NCI-H748 treated with DMSO at 0.1 percent for 48 hours (cell line): ENCODE measurements at places on chromosomes 4 and X.
A peak's percentile ranks its signal among the peaks of the same experiment; 100 is the strongest.

DNA sequence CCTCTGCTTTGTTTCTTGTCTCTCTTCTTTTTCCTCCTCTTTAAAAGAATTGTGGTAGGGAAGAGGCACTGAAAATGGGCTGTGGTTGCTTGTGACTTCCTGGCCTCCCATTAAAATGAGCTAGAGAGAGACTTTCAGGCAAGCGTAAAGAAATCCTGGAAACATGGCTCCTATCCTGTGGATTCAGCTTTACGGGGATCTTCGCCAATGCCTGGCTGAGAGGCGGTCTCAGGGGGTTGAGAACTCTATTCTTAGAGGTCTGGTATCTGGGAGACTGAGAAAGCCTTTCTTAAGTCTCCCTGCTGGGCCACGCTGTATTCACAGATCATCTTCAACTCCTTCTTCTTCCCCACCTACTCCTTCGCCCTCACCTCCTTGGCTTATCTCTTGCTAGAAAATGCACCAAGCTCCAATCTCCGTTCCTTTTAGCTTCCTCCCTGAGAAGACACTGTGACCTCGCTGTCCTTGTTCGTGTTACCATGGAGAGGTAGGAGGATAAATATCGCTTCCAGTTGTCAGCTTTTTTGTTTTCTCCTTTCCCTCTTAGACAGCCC, 542 bp upstream of the KLF8 start:
- DNase-seq, result no peak

GRCh38 chr4:11605597-11605996, 176.9 kb upstream of the HS3ST1 start:
- no peak for DNase-seq

- DNase-seq, result no peak
Observed at GRCh38 chrX:130184857-130185256, 13.1 kb downstream of the RAB33A start.

DNA sequence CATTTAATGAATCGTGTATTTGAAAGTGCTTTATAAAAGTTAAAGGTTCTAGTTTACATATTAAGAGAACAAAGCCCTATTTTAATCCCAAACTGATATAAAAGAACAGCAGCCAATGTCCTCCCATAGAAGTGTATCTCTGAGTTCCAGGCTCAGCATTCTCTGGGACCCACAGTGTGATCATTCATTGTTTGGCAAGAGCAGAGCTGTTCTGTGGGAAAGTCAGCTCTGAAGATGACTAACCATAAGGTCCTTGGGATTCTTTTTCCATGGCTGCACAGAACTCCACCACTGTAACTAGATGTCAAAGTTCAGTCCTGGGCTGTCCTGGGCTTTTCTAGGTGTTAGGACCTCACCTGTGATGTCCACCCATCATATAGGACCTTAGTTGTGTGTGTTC, 157.0 kb upstream of the TLL1 start:
- no peak for DNase-seq

GRCh38 chr4:32689518-32689917, 1969.3 kb downstream of the PCDH7 start:
- no peak for DNase-seq

DNA sequence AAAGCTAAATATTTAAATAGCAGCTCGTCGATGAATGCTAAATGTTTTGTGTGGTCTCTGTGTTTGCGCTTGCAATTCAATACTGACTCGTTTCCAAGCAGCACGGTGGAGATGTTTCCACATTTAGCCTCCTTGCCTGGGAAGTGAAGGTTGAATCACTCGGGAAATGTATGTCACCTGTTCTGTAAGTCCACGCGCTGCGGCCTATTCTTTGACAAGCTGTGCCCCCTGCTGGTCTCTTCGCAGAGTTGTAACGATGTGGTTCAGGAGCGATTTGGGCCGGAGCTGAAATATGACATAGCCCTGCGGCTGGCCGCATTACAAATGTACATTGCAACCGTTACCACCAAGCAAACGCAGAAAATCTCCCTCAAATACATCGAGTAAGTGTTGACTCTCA, 89.6 kb upstream of the PRPS2 start:
- peak; percentile 86 for DNase-seq

DNA sequence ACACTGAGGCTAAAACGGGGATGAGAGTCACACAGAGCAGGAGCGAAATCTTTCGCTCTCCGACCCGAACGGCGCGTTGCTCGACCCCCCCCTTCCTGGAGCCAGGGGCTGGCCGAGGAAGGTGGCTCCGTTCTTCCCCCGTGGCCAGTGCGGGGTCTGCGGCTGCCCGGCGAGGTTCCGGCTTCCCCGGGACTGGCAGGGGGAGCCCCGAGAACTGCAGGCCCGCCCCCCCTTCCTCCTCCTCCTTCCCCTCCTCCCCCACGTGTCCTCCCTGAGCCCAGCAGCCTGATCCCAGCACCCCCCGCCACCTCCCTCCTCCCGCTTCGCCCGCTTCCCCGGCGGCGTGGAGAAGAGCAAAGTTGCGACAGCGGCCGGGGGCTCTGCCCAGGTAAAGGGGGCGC, 2.4 kb upstream of the BCORL1 start:
- no peak for DNase-seq

- DNase-seq, result peak; percentile 0
Observed at GRCh38 chr4:61896634-61897033, 696.5 kb downstream of the ADGRL3 start.

GRCh38 chr4:56762484-56763250, 58.8 kb downstream of the SPINK2 start:
- no peak for DNase-seq

GRCh38 chr4:123449780-123450179, 53.2 kb downstream of the SPRY1 start:
- DNase-seq, result no peak

- DNase-seq, result no peak
Observed at GRCh38 chr4:125316791-125317524, 2.2 kb downstream of the FAT4 start.

DNA sequence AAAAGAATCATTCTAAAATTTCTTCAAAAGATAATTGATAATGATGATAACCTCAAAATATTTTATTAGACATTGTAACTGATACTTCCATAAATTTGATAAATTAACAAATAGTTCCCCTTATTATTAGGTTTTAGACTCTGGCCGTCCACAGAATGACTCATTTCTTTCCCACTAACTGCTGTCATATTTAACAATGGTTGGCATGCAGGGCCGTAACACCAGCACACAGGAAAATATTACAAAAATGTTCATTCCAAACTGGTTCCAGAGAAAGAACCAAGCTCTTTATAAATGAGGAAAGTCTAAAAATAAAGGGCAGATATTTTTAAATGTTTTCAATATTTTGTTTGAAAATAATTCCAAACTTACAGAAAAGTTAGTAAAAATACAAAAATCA, 28.2 kb downstream of the WDFY3 start:
- no peak for DNase-seq

DNA sequence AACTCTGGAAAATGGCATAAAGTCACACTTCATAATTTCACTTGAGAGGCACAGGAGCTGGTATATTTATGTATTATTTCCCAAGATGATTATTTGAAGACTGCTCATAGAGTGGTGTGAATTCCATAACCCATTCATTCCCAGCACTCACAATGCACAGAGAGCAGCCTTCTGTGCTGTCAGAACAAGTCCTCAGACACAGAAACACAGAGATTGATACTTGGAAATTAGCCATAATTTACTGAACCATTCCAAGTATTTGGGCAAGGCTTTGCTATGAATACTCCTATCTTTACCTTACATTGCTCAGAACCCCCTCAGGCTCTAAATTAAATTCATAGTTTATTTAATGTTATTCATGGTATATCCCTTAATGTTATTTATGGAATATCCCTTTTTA, 53.6 kb downstream of the PABPC4L start:
- DNase-seq, result no peak

DNA sequence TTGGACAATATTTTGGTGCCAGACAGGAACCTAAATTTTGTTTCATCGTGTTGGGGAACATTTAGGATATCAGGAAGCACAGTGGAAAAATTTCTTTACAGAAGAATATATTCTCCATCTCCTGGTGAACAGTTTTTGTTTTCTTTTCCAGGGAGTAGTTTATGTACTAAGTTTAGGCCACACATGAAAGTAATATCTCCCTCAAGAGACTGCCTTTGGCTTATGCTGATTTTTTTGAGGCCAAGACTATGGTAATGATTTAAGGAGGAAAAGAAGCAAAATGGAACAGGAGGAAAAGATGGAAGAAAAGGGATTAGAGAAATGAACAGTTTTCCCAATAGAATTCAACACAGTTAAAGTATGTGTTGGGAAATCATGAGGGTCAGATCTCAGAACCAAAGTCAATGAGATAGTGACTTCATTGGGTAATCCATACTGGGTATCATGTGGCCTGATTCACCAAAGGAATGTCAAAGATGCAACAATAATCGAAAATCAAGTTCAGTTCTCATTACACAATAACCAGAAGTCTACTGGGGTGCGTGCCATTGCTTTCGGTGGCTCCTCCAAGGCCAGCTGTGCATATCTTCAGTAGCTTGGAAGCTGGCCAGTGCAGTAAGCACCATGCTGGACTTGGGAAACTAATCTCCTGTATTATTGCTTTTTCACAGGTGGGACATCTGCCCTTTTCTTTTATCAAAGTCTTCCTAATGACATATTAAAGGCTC, 234.8 kb downstream of the COL25A1 start:
- DNase-seq, result no peak

GRCh38 chr4:2457481-2458295, 11.2 kb upstream of the RNF4 start:
- no peak for DNase-seq

- DNase-seq, result no peak
Observed at GRCh38 chr4:21819086-21819485, 129.5 kb downstream of the KCNIP4 start.

DNA sequence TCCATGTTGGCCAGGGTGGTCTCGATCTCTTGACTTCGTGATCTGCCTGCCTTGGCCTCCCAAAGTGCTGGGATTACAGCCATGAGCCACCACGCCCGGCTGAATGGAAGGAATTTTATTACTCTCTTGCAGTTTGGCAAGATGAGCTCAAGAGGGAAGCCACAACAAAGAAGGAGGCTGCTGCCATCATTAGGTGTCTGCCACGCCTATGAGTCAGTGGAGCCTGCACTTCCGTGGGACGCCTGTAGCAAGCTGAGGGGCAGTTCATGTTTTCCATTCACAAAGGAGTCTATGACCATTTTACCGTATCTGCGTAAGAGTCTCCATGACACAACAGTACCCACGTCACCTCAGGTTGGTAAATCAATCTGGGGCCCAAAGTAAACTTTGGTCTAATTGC, 51.2 kb upstream of the CHRNA9 start:
- DNase-seq, result no peak

DNA sequence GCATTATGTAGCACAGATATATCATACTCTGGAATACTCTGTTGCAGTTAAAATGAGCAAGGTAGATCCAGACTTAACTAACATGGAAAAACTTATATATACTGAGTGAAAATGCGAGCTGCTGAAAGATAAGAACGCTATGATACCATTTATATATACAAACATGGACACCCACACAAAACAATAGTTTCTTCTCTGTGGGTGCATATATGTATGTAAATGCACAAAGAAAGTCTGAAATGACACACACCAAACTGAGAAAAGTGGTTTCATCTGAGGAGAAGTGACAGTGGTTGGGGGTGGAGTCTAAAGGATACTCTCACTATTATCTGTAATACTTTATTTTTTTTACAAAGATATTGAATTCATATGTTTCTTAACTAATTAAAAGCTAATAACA, 12.2 kb upstream of the FGF2 start:
- no peak for DNase-seq

DNA sequence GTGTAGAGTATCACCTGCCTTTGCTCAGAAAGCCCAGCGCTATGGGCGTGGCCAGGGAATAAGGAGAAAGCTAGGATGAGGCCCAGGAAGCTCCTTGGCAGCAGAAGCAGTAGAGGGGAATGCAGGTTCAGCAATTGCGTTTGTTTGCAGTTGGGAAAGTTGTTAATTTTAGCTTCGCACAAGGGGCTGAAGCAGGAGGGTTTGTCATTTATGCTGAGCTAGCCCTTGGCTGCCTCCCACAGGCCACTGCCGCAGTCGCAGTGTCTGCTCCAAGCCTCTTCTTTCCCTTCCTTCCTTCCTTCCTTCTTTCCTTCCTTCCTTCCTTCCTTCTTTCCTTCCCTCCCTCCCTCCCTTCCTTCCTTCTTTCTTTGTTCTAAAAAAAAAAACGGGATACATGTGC, 21.5 kb downstream of the FRMPD3 start:
- DNase-seq, result no peak

DNA sequence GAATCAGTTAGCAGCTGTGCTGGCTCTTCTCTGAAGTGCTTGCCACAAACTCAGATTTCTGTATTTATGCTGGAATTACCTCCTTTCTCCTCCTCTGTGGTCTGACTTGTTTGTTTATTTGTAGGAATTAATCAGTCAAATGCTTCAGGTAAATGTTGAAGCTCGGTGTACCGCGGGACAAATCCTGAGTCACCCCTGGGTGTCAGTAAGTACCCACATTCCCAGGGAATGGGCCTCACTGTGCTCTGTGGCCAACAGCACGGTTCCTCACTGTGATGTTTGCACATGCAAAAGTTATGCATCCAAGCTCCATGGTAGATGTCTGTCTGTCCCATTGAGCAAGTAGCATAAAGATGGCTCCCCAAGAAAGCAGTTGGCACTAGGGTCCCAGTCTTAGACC, 169.9 kb downstream of the DCLK2 start:
- no peak for DNase-seq

DNA sequence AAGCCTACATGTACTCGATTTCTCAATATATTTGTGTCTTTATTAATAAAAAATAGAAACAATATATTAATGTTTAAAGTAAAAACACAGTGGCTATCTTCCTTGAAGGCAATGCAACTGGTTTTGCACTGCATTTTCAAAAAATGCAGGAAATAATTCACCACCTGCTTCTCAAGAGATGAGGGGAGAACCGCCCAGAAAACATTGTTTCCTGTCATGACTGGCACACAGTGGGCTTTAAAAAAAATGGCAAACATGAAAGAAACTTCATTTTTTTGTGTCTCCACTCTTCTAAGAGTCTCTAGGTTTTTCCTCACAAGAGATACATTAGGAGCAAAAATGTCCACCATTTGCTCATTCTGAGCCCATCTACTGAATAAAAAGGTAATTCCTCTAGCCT, 50.8 kb upstream of the C4orf50 start:
- no peak for DNase-seq

DNA sequence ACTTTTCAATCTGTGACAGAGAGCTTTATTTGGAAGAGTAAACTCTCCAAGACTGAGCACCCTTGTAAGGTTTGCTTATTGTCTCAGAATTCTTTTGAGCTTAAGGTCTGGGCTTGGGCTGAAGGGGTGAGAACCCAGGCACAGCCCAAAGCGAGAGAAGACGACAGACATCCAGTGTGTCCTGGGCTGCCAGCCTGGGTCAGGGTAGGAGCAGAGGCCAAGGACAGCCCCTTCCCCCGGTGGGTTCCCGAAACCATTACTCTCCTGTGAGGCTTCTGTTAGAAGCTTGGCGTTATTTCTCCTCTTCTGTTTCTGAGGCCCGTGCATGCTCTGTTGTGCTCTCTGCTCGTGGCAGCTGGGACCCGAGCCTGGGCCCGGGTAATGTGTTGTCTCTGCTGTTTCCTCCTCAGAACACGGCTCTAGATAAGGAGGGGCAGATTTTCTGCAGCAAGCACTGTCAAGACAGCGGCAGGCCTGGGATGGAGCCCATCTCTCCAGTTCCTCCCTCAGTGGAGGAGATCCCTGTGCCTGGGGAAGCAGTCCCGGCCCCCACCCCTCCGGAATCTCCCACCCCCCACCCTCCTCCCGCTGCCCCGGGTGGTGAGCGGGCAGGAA, 177.5 kb downstream of the DCLK2 start:
- no peak for DNase-seq
